Activated T-helper 2 cell treated with anti-CD3 and anti-CD28 coated beads, Interferon-gamma antibody, Interleukin-2, Interleukin-4, amounts not matched to agents 10 μg/mL and 5 μg/mL and 100 μg/mL, durations not matched to agents 14 hours and 24 hours and 36 hours (primary cell): ENCODE measurements at places on chromosomes 1 and 21. TPM values are rescaled to one million over a fixed set of nuclear protein-coding genes. Genes with fewer than 3 reads are reported as not detected.

EPHB2 gene
- not detected in 2 replicates for total RNA-seq

DNA sequence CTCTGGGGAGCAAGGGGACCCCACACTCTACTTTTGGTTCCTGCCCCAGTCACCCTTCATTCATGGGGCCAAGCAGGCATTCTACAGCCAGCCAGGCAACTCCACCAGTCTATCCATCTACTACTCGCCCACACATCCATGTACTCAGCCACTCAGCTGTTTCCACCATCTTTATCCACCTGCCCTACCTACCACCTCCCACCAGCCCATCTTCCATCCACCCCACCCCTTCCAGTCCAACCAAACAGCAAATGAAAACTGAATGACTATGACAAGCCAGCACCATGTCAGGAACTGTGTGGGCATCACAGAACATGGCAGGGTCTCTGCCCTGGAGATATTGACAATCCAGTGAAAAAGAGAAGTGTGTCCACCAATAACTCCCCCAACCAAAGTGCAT lies 7.9 kb downstream of the LAD1 start:
- H3K4me3 ChIP-seq, result no peak overlapping the region
- no peaks in the 10 kb centered on the region for H3K4me1 ChIP-seq
- no peak overlapping the region for H3K27ac ChIP-seq
- no peak for DNase-seq

DNA sequence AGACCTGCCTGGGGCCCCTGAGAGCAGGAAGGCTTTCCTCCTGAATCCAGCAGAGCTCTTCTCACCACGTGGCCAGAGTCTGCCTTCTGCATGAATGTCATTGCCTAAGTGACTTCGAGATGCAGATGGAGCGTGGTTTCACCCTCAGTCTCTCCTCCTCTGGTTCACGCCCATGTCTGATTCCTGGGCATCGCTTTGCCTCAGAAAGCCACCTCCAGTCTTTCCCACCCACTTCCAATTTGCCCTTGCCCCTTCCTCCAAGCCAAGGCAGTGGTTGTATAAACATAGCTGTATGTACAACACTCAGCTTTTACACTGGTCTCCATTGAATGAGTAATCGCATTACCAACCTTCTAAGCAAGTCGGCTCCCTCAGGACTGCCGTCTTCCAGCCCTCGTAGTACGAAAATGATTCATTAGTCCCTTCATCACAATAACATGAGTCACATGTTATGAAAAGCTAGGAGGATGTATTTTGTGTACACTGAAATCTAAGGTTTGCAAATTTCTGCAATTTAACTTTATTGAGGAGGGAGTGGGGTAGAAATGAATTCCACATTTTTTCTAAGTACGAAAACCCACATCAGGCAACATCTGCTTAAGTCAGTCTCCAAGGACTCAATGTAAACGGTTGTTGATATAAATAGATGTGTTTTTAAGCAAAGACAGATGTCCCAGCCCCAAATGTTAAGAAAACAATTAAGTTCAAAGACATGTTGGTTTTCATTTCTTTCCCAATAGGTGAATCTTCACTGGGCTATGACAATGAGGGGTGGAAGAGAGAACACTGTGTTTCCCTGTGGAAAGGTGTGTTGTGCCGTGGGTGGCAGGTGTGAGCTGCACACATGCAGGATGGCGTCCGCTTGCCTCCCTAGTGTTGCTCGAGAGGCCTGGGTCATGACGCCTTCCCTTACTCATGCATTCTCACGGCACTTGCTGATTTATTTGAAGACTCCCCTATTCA lies 32.3 kb upstream of the ETS2 start:
- no peaks in the 10 kb centered on the region for H3K27me3 ChIP-seq
- H3K36me3 ChIP-seq, result peaks cover 2% of the 10 kb centered on the region
- no peak for DNase-seq
- no peak overlapping the region for H3K4me3 ChIP-seq
- peaks cover 59% of the 10 kb centered on the region for H3K4me1 ChIP-seq

DNA sequence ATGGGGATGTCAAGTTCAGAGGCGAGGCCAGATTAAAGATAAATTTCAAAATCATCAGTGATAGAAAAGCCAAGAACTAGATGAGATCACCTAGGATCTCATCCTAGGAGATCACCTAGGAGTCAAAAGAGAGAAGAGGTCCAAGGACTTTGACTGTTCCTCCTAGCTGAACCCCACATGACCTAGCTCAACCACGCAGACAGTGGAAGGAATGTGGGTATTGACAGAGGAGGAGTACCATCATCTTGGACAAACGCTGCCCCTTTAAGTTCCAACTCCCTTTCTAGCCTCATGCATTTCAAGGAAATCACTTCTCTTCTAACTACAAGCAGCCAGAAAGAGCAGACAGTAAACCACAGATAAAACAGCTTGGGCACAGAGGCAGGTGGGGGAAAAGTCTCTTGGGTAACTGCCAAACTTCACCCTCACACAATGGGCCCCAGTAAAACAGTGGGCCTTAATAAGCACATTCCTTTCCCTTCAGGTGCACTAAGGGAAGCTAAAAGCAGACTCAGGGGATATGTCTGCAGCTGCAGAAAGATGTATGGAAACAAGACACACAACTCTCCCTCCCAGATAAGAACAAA lies 12.5 kb upstream of the FAM76A start:
- H3K4me3 ChIP-seq, result no peak overlapping the region
- no peak overlapping the region for H3K27ac ChIP-seq
- H3K27me3 ChIP-seq, result peaks cover 17% of the 10 kb centered on the region
- no peak for DNase-seq
- H3K4me1 ChIP-seq, result peaks cover 3% of the 10 kb centered on the region
